Adipocyte (in vitro differentiated cells): ENCODE measurements at places on chromosomes 2 and 18.

DNA sequence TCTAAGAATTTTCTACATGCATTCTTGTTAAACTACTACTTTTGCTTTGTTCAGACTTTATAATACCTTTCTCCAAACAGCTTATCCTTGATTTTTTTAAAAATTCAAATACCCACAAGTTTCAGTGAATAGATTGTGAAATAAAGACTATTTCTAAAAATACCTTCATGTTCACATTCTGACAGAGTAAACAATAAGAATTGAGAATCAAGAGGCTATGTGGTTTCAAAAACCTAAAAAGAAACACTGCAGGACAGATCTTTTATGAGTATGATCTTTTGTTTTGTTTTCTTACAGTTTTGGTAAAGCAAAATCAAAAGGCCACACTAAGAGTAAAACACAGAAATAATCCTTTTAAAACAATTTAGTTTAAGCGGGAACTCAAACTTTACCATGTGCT lies 21.2 kb downstream of the ALS2 start:
- peak; percentile 29 for DNase-seq

DNA sequence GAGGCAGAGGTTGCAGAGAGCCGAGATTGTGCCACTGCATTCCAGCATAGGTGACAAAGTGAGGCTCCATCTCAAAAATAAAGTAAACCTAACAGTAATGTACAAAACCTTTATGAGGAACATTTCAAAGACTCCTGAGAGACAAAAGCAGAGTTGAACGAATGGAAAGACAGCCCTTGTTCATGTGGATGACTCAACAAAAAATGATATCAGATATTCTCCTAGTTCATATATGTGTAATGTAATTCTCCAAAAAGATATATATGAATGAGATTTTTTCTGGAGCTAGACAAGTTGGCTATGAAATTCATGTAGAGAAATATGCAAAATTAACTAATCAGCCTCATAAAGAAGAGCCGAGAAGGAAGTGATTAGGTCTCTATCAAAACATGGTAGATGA lies 61.7 kb downstream of the KIAA1328 start:
- DNase-seq = no peak

- DNase-seq = no peak
Observed at GRCh38 chr2:186429104-186429503, 57.0 kb upstream of the ZC3H15 start.

- DNase-seq = peak; percentile 91
Observed at GRCh38 chr2:46315103-46315890, 18.1 kb downstream of the EPAS1 start.

DNA sequence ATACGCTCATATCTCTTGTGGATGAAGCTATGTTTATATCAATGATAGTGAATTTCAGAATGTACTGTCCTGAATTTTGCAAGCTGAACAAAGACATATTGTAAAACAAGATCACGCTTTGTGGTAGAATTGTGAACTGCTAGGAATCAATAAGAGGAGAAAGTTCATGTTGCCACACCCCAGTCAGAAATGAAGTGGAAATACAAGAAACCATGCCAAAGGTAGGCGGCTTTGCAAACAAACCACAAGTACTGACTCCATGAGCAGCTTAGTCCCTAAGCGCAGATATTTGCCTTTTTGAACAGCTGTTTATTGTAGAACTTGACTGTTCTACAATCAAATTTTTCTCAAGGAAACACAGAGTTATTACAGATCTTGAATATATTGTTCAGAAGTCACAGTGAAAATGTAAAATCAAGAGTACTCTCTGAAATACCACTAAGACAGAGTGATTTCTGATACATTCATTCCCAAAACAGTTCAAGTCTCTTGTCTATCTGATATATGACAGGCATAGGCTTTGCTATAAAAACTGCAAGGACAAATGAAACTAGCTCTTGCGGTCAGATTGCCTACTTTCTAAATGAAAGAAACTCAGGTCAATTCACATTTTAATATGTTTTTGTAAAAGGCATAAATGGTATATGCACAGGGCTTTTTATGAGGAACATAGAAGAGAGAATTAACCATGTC lies 120.9 kb upstream of the CDH19 start:
- no peak for DNase-seq

GRCh38 chr2:198056836-198057235 lies 252.4 kb downstream of the PLCL1 start:
- no peak for DNase-seq

GRCh38 chr2:153005071-153005730 lies 286.8 kb downstream of the ARL6IP6 start:
- DNase-seq = no peak

DNA sequence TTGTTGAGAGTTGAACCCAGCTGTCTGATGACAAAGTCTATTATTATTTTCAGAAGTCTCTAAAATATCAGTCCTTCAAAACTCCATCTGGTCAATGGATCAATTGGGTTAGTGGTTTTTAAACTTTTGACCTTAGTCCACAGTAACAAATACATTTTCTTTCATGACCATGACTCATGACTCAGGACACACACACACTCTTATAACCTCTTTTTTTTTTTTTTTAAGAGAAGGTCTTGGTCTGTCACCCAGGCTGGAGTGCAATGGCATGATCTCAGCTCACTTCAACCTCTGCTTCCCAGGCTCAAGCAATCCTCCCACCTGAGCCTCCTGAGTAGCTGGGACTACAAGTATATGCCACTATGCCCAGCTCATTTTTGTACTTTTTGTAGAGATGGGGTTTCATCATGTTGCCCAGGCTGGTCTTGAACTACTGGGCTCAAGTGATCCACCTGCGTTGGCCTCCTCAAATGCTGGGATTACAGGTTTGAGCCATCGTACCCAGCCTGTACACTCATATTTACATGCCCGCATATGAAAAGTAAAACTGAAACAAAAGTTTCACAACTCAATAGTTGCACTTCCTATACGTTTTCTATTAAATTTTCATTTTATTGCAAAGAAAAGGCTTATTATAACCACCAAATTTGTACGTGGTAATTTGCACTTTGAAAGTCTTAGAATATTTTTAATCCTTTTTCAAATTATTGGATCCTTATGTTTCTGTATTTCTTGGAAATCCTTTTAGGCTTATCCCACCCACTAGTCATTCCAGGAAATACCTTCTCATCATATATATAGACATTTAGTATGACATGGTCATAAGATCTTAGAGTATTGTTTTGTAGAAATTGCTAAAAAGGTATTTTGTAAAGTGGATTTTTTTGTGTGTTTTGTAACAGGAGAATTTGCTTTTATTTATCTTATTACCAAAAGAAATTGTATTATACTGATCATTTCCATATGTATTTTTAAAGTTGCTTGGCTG lies 199.0 kb downstream of the LPIN1 start:
- DNase-seq = no peak

- DNase-seq = peak; percentile 96
Observed at GRCh38 chr2:217858519-217859491, 144.0 kb downstream of the TNS1 start.
